D341Med (cell line): ENCODE measurements at places on chromosomes 7 and 10.

GRCh38 chr7:33143996-33144718 lies 14.8 kb downstream of the BBS9 start:
- no peak for DNase-seq

- no peak for DNase-seq
Measured at GRCh38 chr7:11754123-11754522, 77.9 kb downstream of the THSD7A start.

DNA sequence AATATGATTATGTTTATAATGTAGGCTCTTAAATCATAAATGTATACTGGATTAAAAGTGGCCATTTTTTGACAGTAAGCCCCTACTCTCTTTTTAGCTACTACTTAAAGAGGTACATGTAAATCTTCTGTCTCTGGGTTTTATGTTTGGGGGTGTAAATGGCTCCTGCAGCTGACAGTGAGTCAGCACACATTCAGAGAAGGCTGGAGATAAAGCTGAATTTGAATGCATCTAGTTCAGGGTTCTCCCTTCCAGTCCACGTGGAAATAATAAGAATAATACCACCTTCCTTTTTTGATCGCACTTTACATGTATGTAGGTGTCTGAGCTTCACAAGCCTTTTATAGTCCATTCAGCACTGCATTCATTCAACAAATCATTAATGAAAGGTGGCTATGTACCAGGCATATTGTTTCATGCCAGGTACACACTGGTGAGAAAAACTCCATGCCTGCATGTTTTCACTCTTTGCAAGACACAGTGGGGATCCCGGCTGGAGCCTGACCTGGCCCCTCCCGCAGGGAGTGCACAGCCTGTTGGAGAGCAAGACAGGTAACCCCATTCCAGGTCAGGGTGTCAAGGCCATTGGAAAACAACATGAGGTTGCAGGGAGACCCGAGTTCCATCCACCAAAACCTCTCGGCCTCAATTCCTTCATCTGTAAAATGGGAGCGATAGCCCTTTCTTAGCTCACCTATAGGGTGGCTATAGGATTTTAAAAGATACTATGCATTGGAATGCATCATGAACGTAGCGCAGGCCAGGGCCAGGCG lies 107.5 kb upstream of the ANLN start:
- no peak for DNase-seq

DNA sequence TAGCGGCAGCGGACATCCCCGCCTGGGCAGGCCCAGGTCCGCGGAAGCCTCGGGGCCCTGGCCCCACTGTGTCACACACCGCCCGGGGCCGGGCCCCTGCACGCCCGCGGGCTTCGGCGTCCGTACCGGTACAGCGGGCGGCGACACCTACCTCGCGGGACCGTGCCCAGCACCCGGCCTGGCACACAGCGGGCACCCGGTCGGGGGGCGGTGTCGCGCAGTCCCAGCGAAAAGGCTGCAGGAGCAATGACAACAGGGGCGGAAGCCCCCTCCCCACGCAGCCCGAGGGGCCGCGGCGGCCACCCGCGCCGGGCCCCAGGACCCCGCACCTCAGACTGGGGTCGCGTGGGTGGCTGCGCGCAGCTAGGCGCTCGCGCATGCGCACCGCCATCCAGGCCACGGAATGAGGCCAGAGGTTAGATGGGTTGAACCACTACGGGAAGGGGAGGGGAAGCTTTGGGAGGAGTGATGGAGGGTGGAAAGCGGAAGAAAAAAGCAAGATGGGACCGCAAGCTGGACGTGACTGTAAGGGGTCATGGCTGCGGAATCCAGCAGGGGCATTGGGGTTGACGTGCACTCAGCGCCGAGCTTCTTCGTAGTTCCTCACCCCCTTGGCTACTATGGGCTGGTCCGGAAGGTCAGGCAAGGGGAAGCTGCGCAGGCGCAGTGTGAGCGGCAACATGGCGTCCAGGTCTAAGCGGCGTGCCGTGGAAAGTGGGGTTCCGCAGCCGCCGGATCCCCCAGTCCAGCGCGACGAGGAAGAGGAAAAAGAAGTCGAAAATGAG lies at the start of the genes BCCIP and UROS:
TSS of gene BCCIP (plus strand) at position 669 of the 785 bp plus-strand sequence. CDS start at position 681, 12 bp downstream.
TSS of gene UROS (minus strand) at position 381 of the 785 bp plus-strand sequence. CDS start 6,759 bp downstream, outside the sequence.
- peak; percentile 91 for DNase-seq

- peak; percentile 57 for DNase-seq
Measured at GRCh38 chr10:128263891-128264688, 137.9 kb upstream of the MKI67 start.

- DNase-seq = no peak
Measured at GRCh38 chr7:128872394-128872824, 9.8 kb downstream of the ATP6V1F start.

DNA sequence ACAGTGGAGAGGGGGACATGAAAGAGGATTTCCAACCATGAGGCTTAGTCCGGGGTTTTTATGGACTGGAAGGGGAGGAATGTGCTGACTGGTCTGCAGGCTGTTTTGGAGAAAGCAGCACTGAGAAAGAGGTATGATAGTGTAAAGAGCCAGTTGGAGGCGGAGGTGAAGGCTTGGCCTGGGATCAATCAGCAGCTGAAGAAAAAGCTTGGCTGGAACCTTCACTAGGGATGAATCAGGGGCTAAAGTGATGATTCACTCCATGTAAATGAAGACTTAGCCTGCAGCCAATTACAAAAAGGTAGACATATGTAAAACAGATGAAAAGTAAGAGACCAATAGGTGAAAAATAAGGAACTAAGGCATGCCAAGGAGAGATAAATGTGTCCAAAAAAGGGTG lies 1382.6 kb downstream of the GATA3 start:
- no peak for DNase-seq
